Skin of body (tissue), 3 donors: ENCODE measurements at places on chromosomes 1 and 21. TPM values are rescaled to one million over a fixed set of nuclear protein-coding genes. Genes with fewer than 3 reads are reported as not detected.

The AMY2B gene
- 20.8 TPM for total RNA-seq

The LYPD8 gene
- not detected for total RNA-seq

The GBP7 gene
- not detected for total RNA-seq

The DNAH14 gene
- 17.4 TPM for total RNA-seq

The A3GALT2 gene
- total RNA-seq = not detected

The CCDC181 gene
- 0.30 TPM for total RNA-seq

The LENEP gene
- total RNA-seq = not detected

The C1orf74 gene
- total RNA-seq = 5.9 TPM

The GPR52 gene
- total RNA-seq = 3.6 TPM

The SERTAD4 gene
- 5.7 TPM for total RNA-seq

The LRRC71 gene
- total RNA-seq = 0.20 TPM

The CA6 gene
- total RNA-seq = 4.8 TPM

The EFNA1 gene
- total RNA-seq = 45.1 TPM

The PPIH gene
- total RNA-seq = 22.1 TPM

The KCNE2 gene
- 0.69 TPM for total RNA-seq

The MPL gene
- total RNA-seq = 0.10 TPM
